ENCODE measurements at places on chromosomes 11 and 22.
A peak's percentile ranks its signal among the peaks of the same experiment; 100 is the strongest.

- no peak for DNase-seq
Measured at GRCh38 chr11:126546694-126547093, 191.2 kb downstream of the ST3GAL4 start.

DNA sequence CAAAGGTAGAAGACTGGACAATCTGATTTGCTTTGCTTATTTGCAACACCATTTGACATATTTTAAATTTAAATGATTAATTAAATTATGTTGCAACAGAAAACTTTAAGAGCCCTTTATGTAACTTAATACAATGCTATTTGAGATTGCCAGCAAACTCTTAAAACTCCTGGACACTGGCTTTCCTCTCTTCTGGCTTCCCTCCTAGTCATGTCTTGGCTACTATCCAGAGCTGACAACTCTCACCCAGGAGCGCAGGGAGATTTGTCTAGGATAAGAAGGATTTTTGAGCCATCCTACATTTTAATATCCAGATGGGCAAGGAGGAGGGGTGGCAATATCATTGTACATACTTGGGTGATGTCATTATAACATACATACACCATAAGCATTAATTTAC, 134.3 kb downstream of the ELP4 start:
- no peak for DNase-seq

- DNase-seq: no peak
Measured at GRCh38 chr11:118174006-118174567, 2.4 kb downstream of the SCN2B start.

DNA sequence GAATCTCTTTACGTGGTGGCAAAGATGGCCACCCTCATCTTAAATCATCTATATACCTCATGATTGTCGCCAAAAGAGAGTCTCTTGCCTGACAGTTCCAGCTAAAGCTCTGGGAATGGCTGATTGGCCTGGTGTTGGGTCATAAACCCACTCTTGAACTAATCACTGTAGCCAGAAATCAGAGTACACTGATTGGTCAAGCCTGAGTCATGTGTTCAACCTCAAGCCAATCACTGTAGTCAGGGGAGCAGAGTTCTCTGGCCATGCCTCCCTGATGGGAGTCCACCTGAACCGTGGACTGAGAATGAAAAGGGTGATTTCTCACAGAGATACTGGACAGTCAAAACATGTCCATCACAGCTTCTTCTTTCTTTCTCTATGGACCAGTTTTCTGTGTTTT, 45.8 kb downstream of the RCN1 start:
- DNase-seq: no peak

GRCh38 chr11:43735961-43736360, 55.4 kb downstream of the HSD17B12 start:
- no peak for DNase-seq

GRCh38 chr22:29701155-29701999, 18.4 kb upstream of the CABP7 start:
- DNase-seq: peak; percentile 46

- peak; percentile 49 for DNase-seq
Measured at GRCh38 chr11:120985718-120986569, 38.0 kb upstream of the TBCEL start.

DNA sequence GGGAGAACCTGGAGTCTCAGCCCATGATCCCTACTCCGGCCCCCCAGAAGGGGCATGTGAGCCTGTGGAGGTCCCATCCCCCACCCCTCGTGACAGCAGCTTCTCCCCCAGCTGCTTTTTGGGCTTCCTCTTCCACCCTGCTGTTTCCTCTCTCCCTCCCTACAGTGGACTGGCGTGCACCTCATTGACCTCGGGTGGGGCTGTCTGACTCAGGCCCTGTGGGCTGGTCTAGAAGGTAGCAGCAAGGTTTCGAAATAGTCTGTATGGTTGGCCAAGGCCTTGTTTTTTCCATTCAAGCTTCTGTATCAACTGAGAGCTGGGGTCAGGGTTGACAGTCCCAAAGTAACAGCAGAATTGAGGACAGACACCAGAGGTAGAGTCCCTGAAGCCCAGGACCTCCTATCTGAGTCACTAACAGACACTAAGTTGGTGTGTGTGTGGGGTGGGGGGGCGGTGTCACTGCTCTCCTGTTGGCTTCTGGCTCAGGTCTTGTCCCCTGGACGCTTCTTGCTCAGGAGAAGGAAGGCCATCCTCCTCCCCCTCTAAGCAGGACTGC, 7.7 kb downstream of the SLC37A2 start:
- DNase-seq: peak; percentile 42

- no peak for DNase-seq
Measured at GRCh38 chr22:23555118-23555517, 25.0 kb downstream of the IGLL1 start.

- DNase-seq: no peak
Measured at GRCh38 chr11:116472651-116473050, 300.1 kb downstream of the BUD13 start.

DNA sequence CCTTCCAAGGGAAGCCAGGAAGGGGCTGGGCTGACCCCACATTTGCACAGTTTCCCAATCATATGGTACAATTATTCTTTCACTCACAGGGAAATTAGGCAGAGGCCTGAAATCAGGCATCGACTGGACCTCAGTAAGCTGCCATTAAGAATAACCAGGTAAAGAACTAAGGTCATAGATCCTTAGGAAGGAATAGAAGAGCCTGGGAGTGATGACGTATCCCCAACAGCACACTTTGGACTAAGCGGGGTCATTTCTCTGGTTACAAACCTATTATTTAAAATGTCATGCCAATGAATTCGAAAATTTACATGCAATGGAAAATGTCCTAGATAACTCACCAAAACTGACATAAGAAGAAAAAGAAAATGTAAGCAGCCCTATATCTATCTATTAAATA, 118.2 kb downstream of the BRD1 start:
- DNase-seq: no peak

DNA sequence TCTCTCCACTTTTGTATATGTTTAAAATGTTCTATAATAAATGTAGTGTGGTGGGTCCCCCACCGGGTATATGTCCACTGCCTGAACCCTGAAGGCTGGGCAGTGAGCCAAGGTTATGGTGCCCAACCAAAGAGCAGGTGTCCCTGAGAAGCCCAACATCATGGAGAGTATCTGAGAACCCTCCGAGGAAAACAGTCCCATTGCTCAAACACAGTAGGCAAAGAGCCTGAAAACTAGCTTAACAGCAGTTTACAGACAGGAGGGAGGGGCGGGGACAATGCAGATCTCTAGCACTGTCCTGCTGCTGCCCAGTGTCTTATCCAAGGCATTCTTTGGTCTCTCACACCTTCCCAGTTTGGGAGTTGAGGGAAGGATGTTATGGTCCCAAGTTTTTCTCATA, 91.0 kb downstream of the TMPRSS5 start:
- no peak for DNase-seq

DNA sequence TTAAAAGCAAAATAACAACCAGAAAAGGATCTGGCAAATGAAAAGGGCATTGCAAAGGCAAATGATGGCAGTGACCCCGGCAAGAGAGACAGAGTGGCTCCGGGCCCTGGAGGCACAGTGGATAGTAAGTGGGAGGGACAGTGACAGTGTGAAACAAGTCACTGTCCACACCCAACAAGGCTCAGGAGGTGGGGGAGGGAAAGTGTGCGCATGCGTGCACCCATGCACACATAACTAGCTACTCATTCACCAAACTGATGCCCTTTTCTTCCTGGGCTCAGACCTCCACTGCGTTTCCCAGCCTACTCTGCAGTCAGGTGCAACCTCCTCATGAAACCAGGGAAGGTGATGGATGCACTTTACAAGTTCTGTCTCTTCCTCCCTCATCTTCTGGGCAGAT, 108.4 kb downstream of the SHANK2 start:
- DNase-seq: no peak

- no peak for DNase-seq
Measured at GRCh38 chr11:126308271-126308671, 4.4 kb downstream of the DCPS start.

GRCh38 chr11:107996006-107996776, 12.5 kb upstream of the CUL5 start:
- no peak for DNase-seq

- no peak for DNase-seq
Measured at GRCh38 chr11:82305123-82305522, 428.5 kb downstream of the FAM181B start.

GRCh38 chr11:39690856-39691255, 1768.6 kb downstream of the LRRC4C start:
- DNase-seq: no peak

GRCh38 chr11:73951797-73952196, 971 bp downstream of the DNAJB13 start:
- DNase-seq: no peak

DNA sequence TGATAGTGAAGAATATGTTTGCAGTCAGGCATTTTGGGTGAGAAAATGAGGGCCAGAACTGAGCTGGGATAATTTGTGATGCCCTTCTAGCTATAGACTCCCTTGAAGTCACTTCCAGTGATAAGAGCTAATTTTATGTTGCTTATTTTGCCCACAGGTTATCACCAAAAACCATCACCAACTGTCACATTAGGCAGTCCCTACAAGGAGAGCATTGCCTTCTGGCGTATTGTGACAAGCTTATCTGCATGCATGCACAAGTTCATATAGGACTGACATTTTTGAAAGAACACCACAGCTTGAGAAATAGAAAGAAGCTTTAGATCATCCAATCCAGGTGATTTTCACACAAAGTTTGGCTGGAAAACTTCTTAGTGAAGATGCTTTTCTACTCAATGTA, 735.3 kb upstream of the RAG2 start:
- no peak for DNase-seq

GRCh38 chr11:134132808-134133207, 63.9 kb downstream of the JAM3 start:
- DNase-seq: no peak

DNA sequence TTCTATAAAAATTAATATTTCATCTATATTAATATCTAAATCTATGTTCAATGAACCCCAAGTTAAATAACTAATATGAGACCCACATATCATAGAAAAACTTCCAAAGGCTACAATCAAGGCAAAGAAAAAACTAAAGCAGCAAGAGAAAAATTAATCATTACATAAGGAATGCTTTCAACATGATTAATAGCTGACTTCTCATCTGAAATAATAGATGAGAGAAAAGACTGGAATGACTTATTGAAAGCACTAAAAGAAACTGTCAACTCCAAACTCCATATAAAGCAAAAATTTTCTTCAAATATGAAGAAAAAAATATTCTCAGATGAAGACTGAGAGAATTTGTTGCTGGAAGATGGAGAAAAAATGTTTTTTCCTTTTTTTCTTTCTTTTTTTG, 13.0 kb downstream of the TRIM5 start:
- DNase-seq: no peak

- no peak for DNase-seq
Measured at GRCh38 chr11:134470238-134470637, 58.2 kb upstream of the B3GAT1 start.

DNA sequence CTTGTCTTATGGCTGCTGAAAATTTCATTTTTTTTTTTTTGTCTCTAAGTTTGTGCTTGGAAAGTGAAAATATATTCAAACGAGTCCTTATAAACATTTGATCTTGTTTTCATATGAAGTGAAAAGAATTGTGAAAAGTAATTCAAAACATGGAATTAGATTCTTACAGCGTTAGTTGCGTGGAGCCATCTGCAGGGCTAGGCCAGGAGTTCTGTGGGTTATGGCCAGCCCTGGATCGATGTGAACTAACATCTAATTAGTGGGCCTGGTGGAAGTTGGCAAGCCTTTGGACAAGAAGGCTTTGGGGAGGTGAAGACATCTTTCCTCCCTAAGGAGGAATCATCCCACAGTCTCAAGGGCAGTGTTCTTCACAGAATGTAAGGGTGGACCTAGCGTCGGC, 37.2 kb downstream of the PARVA start:
- no peak for DNase-seq

GRCh38 chr11:118287006-118287405, 17.5 kb upstream of the CD3E start:
- no peak for DNase-seq

DNA sequence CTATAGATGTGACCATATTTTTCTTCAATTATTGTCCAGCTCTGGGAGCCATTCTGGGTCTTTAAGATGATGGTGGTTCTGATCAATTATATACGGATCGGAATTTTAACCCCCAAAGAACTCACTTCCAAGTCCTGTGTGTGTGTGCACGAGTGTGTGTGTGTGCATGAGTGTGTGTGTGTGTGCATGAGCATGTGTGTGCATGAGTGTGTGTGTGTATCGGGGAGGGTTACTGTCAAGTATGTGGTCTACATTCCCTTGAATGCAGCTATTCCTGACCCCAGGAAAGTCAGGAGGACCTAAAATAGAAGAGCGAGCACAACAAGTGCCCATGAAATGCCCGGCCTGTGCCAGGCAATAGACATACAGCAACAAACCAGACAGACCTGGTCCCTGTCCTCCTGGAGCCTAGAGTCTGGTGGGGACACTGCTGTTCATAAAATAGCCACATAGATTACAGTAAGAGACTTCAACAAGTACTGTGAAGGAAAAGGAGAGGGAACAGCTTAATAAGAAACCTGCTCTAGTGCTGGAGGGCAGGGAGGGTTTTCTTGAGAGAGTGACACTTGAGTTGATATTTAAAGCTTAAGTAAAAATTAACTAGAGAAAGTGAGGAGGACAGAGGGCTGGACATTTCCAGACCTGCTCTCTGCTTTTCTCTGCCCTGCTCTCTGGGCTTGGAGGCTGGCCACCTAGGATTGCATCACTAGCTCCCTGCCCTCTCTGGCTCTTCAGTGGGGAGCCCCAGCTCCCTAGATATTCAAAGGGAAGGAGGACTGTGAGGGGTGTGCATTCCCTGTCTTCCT, 66.1 kb upstream of the SPON1 start:
- DNase-seq: no peak

- no peak for DNase-seq
Measured at GRCh38 chr11:8096575-8096974, 15.6 kb downstream of the TUB start.

DNA sequence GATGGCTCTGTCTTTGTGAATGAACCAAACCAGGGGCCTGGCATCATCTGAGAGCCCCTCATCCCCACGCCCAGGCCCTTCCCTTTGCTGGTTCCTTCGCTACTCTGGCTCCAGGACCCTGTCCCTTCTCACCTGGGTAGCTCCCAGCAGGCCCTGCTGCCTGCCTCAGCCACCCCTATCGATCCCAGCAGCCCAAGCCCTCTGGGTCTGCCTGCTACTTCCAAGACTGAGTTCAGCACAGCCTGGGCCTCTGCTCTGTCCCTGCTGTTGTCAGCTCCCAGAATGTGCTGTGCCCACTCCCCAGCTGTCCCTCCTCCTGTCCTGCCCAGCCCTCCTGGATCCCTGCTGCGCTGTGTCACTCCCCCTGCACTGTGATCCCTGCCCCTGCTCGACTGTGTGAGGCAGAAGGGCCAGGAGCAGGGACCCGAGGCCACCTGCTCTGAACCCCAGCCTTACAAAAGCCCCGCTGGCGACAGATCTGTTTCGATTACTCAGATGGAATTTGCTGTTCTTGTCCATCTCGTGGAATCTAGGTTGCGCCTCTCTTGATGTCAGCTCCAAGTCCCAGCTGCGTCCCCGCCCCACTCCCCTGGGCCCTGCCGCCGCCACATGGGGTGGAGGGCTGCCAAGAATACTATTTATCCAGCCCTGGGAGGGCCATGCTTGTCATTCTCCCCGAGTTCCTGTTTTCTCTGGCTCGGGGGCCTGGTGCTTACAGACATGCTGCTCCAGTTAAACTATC, 13.0 kb downstream of the MRPL21 start:
- no peak for DNase-seq
